ENCODE measurements at places on chromosomes 5 and 9.

DNA sequence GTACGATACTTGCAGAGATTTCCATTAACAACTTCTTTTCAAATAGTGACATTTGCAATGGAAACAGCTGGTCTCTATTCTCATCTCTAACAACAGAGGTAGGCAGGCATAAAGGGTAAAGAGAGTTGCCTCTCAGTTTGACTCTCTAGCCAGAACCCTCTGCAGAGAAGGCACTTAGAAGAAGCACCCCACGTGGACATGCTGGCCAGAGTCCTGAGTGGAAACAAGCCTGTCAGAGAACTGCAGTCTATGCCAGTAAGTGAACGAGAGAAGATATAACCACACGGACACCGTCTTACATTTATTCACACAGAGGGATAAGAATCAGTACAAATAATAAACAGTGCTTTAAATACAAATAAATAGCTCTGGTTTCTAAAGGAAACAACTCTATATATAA lies 11.0 kb upstream of the LHX6 start:
- DNase-seq = no peak

DNA sequence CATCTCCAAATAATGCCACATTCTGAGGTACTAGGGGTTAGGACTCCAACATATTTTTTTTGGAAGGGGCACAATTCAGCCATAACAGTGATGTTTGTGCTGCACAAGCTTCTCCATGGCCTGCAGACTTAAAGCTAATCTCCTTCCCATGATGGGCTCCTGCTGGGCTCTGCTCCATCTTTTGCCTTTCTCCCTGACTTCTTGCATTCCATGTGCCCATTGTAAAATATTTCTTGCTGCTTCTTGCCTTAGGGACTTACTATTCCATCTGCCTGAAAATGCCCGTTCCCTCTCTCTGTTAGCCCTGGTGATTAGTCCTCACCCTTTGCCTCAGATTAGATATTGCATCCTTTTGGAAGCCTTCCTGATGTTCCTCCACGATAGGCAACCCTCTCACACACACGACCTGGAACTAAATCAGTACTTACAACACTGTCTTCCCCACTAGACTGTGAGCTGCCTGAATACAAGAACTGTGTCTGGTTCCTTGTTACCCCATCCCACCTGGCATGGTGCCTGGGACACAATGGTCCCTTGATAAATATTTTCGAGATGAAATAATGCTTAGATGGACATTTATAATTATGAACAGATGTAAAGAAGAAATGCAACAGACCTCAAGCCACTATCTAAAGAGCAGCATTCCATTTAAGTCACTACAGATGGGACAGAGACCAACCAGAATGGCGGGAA lies 33.5 kb downstream of the OR1J1 start:
- no peak for DNase-seq

GRCh38 chr5:105696440-105696839 lies 1974.3 kb downstream of the EFNA5 start:
- no peak for DNase-seq

DNA sequence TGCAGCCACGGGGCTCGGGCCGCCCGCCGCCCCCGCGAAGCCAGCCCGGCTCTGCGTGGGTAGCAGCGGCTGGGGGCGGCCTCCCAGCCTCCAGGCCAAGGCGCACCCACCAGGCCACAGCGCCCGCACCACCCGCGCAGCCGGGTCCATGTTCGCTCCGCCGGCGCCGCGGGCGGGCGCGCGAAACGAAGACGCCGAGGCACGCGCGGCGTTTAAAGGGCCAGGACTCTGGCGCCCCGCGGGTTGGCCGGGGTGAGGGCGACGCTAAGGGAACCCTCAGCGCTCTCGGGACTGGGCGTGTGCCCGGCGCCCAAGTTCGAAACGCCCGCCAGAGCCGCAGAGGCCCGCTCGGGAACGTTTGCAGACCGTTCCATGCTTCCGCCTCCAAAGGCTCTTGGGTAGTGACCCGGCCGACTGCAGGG lies at the start of gene PTGES2:
Gene PTGES2, minus strand, starts transcription at position 162 of the 422 bp plus-strand sequence. Its CDS starts 12 bp downstream, at position 150.
- DNase-seq = peak; percentile 62

DNA sequence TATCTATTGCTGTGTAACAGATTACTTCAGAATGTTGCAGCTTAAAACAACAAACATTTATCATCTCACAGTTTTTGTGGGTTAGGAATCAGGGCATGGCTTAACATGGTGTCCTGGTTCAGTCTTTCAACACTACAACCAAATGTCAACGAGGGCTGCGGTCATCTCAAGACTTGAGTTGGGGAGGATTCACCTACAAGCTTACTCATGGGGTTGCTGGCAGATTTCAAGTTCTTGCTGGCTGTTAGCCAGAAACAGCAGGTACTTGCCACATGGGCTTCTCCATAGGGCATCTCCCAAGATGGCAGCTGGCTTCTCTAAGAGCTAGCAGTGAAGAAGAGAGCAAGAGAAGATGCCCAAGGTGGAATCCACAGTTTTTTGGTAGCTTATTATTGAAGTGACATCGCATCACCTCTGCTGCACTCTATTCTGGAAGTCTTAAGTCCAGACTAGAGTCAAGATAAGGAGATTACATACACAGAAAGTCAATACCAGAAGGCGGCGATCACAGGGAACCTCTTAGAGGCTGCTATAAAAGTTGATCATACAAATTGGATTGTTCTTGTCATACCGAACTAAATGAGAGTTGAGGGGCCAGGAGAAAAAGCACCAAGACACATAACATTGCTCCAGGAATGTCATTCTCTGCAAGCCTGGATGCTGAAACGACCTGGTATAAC lies 42.2 kb downstream of the C9orf153 start:
- no peak for DNase-seq

DNA sequence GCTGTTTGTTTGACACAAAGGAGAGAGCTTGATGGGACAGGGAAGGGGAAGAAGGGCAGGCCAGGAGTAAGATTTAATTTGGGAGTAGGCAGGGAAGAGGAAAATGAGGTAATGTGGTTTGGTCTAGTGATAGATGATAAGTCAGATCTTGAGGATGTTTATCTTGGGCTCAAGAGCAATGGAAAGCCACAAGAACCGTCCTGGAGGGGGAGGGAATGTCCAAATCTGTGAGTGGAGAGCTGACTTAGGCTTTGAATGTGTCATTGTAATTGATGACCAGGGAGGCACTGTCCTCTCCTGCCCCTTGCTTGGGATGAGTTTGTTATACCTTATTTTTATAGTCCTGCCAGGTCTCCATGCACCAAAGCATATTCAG lies 37.5 kb downstream of the MAMDC2 start:
- no peak for DNase-seq

GRCh38 chr5:56739990-56740389 lies 75.4 kb upstream of the MAP3K1 start:
- no peak for DNase-seq

DNA sequence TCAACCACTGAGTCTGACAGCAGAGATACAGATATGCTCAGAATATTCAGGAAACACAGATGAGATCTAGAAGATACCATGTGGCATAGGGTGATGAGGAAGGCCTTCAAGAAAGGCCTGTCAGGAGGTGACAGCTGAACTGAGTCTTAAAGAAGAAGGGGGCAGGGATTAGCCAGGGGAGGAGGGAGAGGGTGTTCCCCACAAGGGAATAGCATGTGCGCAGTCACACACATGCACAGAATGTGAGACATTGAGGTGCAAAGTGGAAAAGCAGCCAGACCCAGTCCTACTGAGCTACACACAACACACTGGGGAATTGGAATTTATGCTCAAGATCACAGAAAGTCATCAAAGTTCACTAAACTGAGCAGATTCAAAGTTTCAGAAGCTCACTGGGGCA lies 3.0 kb upstream of the SLC25A48 start:
- DNase-seq = no peak

- DNase-seq = no peak
These were observed 322.3 kb upstream of the CDH6 start for GRCh38 chr5:30871196-30871595.

DNA sequence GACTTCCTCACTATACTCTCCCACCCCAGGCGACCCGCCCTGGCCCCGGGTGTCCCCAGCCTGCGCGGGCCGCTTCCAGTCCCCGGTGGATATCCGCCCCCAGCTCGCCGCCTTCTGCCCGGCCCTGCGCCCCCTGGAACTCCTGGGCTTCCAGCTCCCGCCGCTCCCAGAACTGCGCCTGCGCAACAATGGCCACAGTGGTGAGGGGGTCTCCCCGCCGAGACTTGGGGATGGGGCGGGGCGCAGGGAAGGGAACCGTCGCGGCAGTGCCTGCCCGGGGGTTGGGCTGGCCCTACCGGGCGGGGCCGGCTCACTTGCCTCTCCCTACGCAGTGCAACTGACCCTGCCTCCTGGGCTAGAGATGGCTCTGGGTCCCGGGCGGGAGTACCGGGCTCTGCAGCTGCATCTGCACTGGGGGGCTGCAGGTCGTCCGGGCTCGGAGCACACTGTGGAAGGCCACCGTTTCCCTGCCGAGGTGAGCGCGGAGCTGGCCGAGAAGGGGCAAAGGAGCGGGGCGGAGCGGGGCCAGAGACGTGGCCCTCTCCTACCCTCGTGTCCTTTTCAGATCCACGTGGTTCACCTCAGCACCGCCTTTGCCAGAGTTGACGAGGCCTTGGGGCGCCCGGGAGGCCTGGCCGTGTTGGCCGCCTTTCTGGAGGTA lies 2.1 kb downstream of the CA9 start:
- no peak for DNase-seq

GRCh38 chr9:126692759-126693427 lies 79.2 kb downstream of the LMX1B start:
- DNase-seq = no peak

GRCh38 chr9:123615381-123615780 lies 259.4 kb downstream of the CRB2 start:
- DNase-seq = no peak

DNA sequence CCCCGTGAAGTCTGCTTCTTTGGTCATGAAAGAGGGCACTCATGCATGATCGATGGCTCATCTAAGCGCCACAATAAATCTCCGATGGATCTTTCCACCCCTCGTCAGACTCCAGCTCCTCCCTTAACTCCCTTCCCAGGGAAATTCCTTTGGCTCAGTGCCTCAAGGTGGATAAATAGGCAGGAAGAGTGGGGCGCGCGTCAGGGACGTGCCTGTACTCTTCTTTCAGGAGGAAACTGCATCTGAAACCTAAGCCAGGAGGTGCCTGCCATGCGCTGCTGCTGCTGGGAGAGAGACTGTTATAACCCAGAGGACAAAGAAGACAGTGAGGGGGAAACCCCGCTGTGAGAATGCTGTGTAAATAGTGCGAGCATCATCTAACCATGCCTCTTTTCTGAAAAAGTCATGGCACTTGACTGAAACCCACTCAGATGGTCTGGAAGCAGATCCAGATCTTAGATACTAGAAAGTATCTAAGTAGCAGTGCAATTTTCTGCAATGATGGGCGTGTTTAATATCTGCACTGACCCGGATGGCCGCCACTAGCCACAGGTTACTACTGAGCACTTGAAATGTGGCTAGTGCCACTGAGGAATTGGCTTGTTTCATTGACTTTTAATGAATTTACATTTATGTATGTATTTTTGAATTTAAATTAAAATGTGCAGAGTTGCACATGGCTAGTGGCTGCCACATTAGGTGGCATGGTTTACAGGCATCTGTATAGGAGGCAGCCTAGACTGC lies 120.3 kb upstream of the BASP1 start:
- DNase-seq = no peak

- DNase-seq = peak; percentile 48
These were observed at the start of gene SLC1A3 for GRCh38 chr5:36606428-36607113. SLC1A3 (plus strand) TSS chr5:36606606; CDS start chr5:36608424, 1,818 bp downstream.

DNA sequence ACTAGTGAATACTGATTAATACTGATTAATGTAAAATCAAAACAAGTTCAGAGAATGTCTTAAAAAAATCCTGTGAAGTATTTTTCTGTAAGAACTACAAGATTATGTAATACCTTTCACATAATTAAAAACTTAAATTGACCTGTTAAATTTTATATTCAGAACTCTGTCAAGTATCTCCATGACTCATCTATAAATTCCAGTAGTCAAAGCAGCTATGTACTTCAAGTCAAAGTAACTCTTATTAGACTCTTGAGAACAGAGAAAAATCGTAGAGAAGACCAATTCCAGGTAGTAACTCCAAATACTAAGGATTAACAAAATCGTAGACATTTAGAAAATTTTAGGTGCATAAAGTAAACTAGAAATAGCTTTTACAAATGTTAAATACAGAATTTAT lies 77.1 kb downstream of the HOMER1 start:
- no peak for DNase-seq

DNA sequence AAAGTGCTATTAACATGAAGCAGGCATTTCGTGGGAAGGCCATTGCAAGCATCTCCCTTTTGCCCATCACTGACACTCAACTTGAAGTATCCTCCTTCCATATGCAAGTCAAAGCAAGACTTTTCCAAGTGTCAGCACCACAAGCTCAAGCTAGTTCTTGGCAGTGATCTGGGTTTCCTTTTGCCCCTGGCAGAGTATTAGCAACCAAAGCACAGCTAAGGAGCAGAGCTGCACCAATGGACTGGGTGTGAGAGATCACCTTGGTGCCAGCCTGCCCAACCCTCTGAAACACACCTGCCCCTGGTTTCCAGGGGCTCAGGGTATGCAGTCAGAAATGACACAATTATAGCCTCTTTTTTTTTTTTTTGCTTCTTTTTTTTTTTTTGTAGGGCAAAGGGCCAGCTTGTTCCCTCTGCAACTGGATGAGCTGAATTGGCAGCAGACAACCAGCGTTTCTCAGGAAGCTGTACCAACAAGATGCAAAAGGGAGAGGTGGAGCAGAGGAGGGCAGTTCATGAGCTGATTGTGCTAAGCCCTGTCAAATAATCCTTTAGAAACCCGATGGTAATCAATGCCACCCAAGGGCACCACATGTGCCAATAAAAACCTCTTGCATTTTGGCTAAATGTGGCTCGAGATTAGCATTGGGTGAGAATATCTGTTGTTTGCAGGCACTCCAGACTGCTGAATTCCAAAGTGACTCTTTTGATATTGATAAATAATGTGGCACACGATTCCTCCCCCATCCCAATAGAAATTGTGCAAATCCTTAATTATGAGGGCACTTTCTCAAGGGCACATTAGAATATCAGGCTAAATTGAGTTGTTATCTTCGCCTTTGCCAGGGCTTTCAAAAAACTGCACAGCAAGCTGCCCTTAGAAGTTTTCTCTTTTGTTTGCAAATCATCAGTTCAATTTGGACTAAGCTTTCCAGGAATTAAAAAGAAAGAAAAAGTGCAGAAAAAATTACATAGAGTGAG lies 192.4 kb downstream of the GAS1 start:
- no peak for DNase-seq

GRCh38 chr5:55232985-55233928 lies at the start of gene CCNO:
CCNO (minus strand) TSS chr5:55233608; CDS start chr5:55233523, 85 bp downstream.
- DNase-seq = peak; percentile 73

DNA sequence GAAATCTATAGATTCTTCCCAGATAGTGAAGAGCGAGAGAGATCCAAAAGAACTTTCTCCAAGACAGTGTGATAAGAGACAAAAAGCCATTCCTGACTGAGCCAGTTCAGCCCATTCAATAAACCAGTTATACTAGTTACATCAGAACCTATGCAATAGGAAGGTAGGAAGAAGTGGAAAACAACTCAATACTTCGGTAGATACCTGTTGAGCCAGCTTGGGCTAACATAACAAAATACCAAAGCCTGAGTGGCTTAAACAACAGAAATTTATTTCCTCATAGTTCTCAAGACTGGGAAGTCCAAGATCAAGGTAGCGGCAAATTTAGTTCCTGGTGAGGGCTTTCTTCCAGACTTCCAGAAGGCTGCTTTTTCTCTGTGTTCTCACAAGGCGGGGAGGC lies 214.5 kb upstream of the GRAMD2B start:
- DNase-seq = no peak

GRCh38 chr5:71471193-71471592 lies 15.7 kb downstream of the BDP1 start:
- DNase-seq = no peak

Measured in stimulated activated CD4-positive, alpha-beta T cell treated with anti-CD3 and anti-CD28 coated beads, TNF-alpha, amount 100 ng/mL, for 24 hours (primary cell).